ENCODE measurements at places on chromosomes 3 and 15.

DNA sequence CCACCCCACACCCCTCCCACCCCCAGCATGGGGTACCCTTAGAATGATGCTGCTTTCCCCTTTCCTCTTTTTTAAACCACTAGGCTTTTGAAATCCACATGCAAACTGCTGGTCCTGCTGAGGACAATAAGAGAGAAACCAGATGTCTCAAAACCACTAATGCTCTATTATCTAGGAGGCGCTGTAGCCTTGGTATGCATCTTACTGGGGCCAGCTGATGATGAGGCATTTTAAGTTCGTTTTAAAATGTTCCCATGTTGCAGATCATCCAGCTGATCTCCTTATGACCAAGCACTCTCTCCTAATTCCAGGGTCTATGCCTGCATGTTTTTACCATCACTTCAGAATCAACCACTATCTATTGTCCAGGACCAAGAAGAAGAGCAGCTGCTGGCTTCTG lies 1.3 kb downstream of the NME9 start:
- DNase-seq, result peak; percentile 35

- DNase-seq, result no peak
These were observed 1082.2 kb downstream of the NAALADL2 start for GRCh38 chr3:175941352-175941751.

DNA sequence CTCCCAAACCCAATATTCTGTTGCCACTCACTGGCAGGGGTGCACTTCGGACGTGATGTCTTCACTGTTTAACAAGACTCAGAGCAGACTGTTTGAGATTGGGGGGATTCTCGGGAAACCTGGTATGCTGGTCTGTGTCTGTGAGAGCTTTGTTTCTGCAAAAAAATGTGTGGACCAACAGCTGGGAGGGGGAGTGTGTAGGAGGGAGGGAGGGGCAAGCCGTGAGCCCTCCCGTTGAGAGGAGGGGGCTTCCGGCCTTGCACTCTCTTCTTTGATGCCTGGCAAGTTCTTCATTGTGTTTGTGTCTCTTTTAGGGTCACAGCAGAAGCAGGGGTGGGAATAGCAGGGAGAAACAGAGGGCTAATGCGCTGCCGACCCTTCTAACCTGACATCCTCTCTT lies 74.9 kb upstream of the NDN start:
- no peak for DNase-seq

- DNase-seq, result peak; percentile 40
These were observed 12.7 kb upstream of the TSPAN3 start for GRCh38 chr15:77083381-77084160.

DNA sequence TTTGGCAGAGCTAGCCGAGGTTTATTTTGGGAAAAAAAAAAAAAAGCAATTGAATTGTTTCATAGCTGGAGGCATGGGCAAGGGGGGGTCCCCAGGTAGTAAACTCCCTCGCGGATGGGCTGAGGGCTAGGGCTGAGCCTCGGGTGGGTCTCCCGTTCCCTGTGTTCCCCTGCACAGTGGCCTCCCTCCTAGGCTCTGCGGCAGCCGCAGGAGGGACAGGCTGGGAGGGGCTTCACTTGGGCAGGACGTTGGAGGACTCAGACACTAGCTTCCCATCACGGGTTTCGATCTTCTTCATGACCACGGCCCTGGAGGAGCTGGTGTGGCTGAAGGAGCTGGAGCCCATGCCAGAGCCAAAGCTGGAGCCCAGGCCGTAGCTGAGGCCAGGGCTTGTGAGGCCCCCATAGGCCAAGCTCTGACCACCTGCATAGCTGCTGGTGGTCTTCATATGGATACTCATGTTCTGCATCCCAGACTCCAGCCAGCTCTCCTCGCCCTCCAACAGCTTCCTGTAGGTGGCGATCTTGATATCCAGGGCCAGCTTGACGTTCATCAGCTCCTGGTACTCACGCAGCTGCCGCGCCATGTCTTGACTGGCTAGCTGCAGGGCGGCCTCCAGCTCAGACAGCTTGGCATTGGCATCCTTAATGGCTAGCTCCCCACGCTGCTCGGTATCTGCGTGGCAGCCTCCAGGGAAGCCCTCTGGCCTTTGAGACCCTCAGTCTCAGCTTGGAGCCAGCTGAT lies 64.0 kb upstream of the CDAN1 start:
- DNase-seq, result no peak

All from fibroblast of upper back skin (primary cell).